Activated CD4-positive, alpha-beta T cell treated with anti-CD3 and anti-CD28 coated beads for 1 hour (primary cell): ENCODE measurements at places on chromosomes 5 and 9.

- no peak for DNase-seq
Observed at GRCh38 chr5:89327608-89328007, 444.6 kb upstream of the MEF2C start.

GRCh38 chr5:138803935-138804334, 50.7 kb downstream of the CTNNA1 start:
- no peak for DNase-seq

DNA sequence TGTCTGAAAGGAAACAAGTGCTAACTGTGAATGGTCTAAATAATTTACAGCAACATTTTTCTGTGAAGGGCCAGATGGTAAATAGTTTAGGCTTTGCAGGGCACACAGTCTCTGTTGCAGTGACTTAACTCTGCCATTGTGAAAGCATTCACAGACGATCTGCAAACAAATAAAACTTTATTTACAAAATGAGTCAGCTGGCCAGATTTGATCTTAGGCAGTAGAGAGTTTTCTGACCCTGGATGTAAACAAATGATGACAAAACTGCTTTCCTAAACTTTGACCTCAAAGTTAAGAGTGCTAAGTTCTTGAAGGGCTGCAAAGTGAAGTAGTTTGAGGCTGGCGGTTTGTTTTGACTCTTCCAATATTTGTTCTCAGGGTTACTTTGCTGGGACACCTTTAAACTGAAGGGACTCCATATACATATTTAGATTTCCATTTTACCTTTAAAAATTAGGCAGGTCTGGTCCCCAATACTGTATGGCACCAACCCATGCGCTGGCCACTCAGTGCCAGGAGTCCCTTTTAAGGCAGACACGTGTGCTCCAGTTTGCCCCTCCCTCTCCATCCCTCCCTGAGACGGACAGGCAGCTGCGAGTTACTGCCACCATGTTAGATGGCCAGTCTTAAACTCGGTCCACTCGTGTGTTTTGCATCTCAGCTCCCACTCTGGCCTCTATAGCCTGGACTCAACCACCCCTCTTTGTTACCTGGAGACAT, 4.0 kb upstream of the ADAMTS16 start:
- DNase-seq = no peak

DNA sequence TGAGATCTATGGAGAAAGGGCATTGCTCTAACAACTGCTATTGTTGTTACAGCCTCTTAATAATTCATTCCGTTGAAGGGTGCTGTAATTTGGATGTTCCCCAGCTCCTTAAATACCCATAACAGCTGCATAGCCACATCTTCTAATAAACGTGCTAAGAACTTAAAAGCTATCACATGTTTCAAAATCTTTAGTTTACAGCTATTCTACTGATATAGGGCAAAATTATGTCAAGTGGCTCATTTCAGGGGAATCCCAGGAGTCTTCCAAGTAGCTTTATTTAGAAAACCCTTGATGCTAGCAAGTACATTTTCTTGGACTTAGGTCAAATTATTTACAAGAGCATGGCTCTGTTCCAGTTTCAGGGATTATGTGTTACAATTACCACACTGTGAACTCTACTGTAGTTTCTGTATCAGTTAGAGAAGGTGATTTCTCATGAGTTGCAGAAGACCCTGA, 990.4 kb upstream of the ACO1 start:
- DNase-seq = no peak

- no peak for DNase-seq
Observed at GRCh38 chr5:142325725-142326479, 1.1 kb upstream of the SPRY4 start.

DNA sequence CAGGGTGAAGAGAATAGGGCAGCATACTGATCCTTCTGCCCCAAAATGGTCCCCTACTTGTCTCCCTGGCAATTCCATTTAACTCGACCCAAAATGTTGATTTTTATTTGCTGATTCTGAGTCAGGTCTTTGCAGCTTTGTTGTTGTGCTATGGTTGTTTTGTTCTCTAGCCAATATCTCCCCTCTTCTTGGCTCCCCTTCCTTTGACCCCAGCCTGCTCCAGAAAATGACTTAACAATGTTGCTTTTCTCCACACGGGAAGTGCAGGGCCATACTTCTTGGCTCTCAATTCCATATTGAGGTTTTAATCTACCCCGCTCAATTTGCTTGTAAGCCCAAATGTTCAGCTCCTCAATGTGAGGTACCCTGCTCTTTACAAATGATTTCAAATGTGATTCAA, 330.0 kb downstream of the RASEF start:
- DNase-seq = no peak

- DNase-seq = no peak
Observed at GRCh38 chr5:78597068-78597973, 51.3 kb downstream of the LHFPL2 start.

DNA sequence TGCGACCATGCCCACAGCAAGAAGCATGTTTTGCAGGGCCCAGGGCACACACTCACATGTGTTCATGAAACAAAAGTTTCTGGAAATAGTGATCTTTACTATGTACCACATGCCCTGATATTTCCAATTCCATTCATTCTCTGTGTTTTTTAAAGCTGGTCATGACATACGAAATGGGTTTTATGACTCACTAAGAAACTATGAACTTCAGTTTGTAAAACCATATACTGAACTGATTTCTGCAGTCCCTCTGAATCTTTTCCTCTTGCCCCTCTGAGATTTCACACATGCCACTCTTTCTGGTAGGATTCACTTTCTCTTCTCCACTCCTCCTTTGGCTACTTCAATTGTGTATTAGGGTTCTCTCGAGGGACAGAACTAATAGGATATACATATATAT, 416.1 kb upstream of the TRPC7 start:
- no peak for DNase-seq

DNA sequence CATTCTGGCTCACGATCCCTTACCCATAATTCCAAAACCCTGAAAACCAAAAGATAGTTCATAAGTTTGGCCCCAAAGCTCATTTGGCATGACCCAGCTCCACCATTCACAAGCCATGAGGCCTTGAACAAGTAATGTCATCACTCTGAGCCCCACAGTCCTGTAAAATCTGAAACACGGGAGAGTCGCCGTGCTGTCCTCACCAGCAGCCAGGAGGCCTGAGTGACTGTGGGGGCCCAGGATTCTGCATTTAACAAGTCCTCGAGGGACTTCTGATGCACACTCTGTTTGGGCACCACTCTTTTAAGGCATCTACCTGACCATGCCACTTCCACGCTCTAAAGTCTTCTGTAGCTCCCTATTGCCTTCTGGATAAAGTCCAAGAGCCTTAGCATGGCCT, 40.8 kb downstream of the DUSP1 start:
- DNase-seq = no peak

GRCh38 chr9:14310311-14310710, 3.6 kb downstream of the NFIB start:
- no peak for DNase-seq

DNA sequence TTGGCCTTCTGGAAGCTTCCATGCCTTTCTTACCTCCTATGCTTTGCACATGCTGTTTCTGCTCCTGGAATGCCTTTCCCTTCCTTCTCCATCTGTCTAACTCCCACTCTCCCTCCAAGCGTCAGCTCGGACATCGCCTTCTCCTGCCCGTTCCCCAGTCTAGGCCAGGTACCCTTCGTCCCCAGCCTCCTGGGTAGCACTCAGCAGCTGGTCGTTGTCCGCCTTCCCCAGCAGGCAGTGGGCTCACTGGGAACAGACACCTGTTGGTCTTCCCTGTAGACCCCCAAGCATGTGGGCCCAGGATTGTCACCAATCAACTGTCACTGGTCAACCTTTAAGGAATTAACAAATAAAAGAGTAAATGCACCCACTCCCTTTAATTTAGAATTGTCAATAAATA, 202.2 kb downstream of the RGS3 start:
- no peak for DNase-seq

GRCh38 chr9:114719290-114719689, 37.3 kb upstream of the TEX48 start:
- no peak for DNase-seq

- no peak for DNase-seq
Observed at GRCh38 chr5:96823900-96824380, 16.2 kb upstream of the ERAP1 start.

DNA sequence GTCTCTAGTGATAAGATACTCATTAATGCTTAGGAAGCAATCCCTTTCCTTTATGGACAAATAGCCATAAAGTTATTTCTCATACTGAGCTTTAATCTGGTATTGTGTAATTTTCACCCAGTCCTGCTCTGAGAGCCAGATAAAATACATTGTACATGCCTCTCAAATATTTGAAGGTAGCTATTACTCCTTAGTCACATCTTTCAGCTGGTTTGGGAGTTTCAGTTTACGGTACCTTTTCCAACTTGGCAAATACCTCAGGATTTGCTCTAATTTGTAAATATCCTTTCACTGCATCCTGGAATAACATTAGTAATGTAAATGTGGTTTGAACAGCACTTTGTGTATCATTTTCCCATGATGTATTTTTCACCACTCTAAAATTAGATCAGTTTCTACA, 47.4 kb downstream of the ABHD17B start:
- no peak for DNase-seq

DNA sequence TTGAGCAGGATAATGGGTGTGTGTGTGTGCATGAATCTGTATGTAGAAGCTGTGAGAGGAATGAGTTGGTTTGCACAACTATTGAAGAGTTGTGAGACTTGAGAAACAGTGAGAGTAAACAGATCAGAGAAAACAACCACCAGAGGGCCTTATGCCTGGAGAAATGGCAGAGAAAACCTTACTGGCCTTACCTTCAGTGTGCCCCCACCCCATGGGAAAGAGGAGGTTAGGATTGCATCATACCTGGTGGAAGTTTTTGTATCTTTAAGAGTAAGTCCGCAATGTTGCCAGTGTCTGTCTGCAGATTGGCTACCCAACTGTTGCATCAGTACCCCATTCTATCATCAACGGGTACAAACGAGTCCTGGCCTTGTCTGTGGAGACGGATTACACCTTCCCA, 1909.4 kb upstream of the WWC1 start:
- no peak for DNase-seq

DNA sequence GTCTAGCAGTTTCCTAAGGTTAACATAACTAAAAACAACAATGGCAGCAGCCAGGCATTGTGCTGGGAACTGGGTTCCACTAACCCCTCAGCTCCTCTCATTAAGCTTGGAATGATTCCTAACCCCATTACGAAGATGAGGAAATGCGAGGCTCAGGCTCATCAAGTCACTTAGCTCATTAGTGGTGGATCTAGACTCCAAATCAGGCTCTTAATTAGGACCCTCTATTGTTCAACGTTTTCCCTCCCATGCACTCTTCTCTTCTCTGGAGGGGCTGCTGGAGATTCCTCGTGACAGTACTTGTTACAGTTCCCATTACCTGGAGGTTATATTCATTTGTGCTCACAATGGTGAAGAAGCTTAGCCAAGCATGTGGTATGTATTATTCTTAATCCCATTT, 6.5 kb downstream of the TAS2R1 start:
- DNase-seq = no peak

- DNase-seq = no peak
Observed at GRCh38 chr5:82352146-82352791, 74.1 kb upstream of the RPS23 start.

DNA sequence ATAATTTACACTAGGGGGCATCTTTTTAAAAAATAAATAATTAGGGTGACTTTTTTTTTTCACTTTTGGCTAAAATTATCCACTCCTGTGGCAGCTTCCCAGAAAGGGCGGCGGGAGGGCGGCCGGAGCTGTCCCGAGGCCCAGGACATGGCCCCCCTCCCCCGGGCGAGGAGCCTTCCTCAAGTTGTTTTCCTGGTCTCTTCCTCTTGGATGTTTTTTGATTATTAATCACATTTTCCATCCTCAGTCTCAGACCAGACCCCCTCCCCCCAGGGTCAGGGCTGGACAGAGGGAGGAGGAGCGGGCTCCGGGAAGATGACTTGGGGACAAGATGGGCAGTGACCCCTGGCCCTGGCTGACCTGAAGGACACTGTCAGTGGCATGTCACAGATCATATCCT, 4.7 kb upstream of the CNTFR start:
- no peak for DNase-seq

DNA sequence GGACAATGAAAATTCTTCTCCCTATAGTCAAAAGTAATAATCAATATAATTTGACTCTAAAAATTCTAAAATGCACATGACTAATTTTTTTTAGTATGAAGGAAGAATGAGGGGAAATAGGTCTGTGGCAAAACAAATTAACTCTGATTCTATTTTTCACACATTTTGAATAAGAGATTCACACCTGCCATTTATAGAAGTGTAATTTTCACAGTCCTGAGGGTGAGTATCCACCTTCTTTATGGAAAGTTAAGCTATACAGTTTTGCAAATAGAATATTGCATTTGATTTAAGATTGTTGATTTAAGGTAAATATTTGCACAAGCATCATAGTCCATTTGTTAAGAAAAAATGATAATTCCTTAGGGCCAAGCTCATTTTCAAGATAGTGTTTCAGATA, 417.7 kb downstream of the CHSY3 start:
- no peak for DNase-seq

DNA sequence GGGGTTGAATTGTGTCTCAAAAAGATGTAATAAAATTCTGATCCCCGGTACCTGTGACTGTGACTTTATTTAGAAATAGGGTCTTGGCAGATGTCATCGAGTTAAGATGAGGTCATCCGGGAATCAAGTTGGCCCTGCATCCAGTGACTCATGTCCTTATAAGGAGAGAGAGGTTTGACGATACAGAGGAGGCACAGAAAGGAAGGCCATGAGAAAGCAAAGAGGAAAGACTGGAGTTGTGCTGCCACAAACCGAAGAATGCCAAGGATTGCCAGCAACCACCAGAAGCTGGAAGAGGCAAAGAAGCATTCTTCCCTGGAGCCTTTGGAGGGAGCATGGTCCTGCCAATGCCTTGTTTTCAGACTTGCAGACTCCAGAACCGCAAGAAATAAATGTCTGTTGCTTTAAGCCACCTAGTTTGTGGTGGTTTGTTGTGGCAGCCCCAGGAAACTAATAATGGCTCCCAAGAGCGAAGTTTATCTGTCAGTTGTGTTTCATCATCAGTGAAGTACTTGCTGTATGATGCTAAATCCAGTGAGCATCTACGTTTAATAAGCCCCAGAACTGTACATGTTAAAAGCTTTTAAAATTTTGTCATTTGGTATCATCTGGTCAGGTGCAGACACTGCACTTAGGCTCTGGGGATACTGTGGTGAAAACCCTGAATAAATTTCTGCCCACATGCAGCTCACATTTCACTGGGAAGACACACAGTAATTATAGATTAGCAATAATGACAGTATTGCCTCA, 114.8 kb downstream of the TLE4 start:
- DNase-seq = no peak

DNA sequence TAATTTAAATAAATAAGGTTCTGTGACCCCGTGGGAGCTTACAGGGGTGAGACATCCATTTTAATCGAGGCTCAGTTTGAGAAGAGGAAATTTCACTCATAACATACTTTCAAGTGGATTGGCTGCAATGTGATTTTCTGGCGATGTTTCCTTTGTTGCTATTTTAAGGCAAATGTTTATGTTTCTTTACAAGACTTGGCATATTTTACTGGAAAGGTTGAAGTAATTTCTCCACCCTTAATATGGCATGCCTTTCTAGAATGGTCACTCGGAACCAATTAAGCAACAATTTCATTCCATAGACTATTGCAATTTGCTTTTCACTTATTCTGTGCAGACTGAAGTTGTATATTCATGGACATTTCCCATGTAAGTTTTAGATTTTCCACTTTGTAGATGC, 438.0 kb upstream of the WWC1 start:
- DNase-seq = no peak

GRCh38 chr9:101458963-101459631, 23.5 kb upstream of the ALDOB start:
- no peak for DNase-seq

- DNase-seq = no peak
Observed at GRCh38 chr5:154478224-154478565, at the start of gene HAND1. Gene HAND1 (minus strand): TSS chr5:154478227. CDS start chr5:154478008, 219 bp downstream.
